Fibroblast of skin of left quadriceps (primary cell): ENCODE measurements at places on chromosomes 4 and X.

GRCh38 chrX:31154946-31155345 is 83.1 kb upstream of the FTHL17 start:
- DNase-seq, result no peak

GRCh38 chr4:129136433-129136832 is 40.5 kb downstream of the C4orf33 start:
- no peak for DNase-seq

- DNase-seq, result no peak
Observed at GRCh38 chrX:109264878-109265277, 217.0 kb downstream of the GUCY2F start.

DNA sequence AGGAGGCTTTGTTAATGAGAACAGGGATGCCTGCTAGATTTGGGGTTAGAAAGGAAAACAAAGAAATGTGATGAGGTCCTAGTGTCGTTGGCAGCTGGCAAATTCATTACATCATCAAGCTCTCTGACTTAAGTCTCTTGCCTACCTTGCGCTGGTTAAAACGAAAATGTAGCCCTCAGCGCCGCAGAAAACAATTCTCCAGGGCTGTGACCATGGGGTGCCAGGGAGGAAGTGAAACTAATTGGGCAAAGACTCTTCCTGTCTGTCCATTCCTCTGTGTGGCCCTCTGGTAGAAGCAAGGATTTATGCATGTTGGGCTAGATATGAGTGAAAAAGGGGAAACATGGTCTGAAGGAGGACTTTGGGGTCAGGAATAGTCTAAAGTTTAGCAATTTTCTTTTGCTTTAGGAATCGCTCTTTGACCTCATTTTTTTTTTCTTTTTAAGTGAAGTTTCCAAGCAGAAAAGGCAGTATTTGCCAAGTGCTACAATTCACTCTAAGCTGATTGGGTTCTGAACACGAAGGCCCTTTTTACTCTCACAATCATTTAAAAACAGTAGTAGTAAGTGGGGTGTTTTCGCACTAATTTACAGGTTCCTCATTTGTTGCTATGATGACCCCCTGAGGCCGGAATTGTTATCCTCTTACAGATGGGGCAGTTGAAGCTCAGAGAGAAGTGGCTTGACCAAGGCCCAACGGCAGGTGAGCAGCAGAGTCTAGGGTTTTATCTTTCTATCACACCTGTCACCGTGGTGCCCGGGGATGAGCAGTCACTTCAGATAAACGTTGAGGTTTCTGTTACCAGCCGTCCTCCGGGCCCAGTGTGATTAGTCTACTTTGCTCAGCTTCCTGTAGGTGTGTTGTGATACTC is 27.3 kb upstream of the CHRNA9 start:
- no peak for DNase-seq

DNA sequence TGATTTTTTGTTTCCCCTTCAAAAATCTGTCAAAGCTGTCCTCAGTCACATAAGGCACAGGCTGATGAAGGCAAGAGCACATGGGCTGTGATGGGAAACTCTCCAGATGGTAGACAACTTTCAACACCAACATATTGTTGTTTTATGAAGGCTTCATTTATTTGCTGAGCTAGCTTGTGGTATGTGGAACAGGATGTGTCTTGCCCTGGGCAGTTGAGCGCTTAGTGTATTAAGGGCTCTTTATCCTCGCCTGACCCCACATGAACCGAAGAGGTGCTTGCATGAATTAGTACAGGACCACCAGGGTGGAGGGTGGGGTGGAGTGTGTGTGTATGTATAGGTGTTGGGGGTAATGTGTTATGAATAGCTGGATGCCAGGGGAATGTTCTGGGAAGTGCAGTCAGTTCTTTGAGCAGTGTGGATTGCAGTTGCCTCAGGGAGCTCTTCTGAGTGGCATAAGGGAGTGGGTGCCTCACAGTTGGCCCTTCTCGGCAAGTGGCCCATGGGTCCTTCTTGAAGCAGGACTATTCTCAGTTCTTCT is 103.1 kb downstream of the PHEX start:
- peak; percentile 62 for DNase-seq

GRCh38 chrX:150736475-150736874 is 43.3 kb downstream of the MTMR1 start:
- DNase-seq, result no peak

- DNase-seq, result no peak
Observed at GRCh38 chr4:48445704-48446103, 37.4 kb upstream of the SLC10A4 start.

DNA sequence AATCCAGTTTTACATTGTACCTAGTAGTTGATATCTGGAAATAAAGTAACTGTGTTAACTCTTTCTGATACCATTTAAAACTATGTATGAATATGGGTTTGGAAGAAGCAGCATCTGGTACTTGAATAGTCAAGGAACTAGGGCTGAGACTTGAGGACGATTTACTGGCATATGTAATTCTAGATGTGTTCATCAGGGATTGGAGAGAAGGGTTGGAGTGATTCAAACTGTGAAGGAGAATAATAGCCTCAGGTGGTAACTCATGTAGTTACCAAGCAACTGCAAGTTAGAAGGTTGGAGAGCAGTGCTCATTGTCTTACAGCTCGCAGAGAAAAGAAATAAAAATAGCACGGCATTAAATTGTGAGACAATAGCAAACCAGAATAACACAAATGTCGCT is 29.5 kb upstream of the TXLNG start:
- no peak for DNase-seq

DNA sequence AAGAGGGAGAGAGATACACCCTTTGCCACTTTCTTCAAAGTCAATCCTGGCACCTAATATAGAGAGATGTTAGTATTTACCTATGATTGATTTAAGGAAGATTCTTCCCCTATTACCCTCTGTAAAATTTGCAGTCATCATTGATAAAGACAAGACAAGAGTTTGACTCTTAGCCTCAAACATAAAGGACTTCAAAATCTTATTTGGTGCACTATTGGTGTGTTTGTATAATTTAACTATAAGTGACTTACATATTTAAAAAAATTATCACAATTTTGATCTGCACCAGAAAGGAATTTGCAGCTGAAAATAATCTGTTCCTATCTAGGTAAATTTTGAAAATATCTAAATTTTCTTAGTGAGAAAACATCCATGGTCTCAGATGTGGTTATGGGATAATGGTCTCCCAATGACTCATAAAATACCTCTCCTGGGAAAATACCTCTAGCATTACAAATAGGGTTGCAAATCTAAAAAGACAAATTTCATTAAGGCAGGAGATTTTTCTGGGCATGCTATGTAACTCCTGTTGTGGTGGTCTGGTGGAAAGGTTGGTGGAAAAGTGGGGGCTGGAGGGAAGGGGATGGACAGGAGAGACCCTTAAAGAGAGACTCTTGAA is 173.6 kb upstream of the MED14 start:
- peak; percentile 58 for DNase-seq

GRCh38 chr4:76197031-76197743 is 16.4 kb downstream of the SCARB2 start:
- no peak for DNase-seq

- DNase-seq, result peak; percentile 6
Observed at GRCh38 chrX:105876658-105877057, 54.3 kb downstream of the NRK start.

- DNase-seq, result no peak
Observed at GRCh38 chrX:136491832-136492231, 4.1 kb downstream of the BRS3 start.
